ENCODE measurements at places on chromosomes 4 and X.

GRCh38 chr4:91754716-91755115 is 549.0 kb upstream of the GRID2 start:
- DNase-seq = no peak

- DNase-seq = no peak
These were observed 48.7 kb upstream of the SRD5A3 start for GRCh38 chr4:55297346-55297745.

GRCh38 chr4:74890341-74890740 is 42.6 kb upstream of the PARM1 start:
- DNase-seq = no peak

DNA sequence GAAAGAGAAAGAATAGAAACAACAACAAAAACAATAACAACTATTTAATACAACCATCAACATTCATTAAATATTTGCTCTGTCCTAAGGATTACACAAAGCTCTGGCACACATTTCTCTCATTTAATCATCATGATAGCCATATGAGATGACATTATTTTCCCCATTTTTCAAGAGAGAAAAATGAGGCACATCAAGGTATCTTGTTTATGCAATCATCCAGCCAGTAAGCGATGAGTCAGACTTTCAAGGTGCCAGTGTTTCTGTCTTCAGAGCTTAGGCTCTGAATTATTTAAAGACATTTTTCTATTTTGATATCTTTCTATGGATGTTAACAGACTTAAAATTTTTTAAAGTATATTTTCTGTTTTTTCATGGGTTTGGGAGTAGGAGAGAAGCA is 541.8 kb upstream of the SMIM31 start:
- no peak for DNase-seq

- DNase-seq = no peak
These were observed 94.8 kb upstream of the PCDH18 start for GRCh38 chr4:137626942-137627738.

- DNase-seq = peak; percentile 3
These were observed 10.5 kb upstream of the RTL5 start for GRCh38 chrX:72142094-72142793.
